Thymus (tissue), 14 donors: ENCODE measurements at places on chromosomes 1 and 21.

GRCh38 chr1:32899586-32900296, 1.4 kb downstream of the TMEM54 start:
- no peak overlapping the region for H3K4me3 ChIP-seq
- no peak overlapping the region for H3K27ac ChIP-seq
- peaks cover 4% of the 10 kb centered on the region for H3K4me1 ChIP-seq
- no peak for DNase-seq
- H3K36me3 ChIP-seq, result no peaks in the 10 kb centered on the region

DNA sequence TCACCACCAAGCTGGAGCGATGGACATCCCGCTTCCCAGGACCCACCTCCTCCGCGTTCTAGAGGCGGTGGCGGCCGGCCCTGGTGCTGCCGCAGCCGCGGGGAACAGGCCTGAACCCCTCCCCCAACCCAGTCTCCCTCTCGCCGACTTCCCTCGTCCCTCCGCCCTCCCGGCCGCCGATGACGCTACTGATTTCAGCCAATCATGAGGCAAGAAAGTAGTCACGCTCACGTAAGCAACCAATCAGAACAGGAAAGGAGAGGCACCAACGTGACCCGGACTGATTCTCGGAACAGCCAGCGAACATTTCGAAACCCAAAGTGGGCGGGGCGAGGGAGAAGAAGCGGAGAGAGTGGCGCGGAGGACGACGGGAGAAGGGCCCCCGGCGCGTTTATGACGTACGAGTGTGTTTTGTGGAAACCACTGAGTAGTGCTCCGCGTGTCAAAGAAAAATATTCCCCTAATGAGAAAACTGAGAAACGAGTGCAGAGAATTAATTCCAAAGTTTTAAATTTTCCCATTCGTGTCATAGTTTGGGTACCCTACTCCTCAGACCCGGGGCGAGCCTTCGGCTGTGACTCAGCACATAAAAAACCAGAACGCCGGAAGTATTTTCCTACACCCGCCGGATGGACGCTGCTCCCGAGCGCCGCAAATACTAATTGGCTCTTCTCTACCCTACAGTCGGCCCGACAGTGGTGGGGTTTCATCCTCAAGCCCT, at the start of gene NRDC:
Gene NRDC (minus strand): TSS at position 112 of the 721 bp plus-strand sequence. CDS start 112 bp downstream, outside the sequence.
- peaks cover 21% of the 10 kb centered on the region for H3K4me1 ChIP-seq
- H3K27ac ChIP-seq, result peak within 1 kb of the TSS; percentile 93
- H3K27me3 ChIP-seq, result peaks cover 3% of the 10 kb centered on the region
- peak; percentile 99 for DNase-seq
- H3K4me3 ChIP-seq, result peak within 1 kb of the TSS; percentile 70

GRCh38 chr1:207454046-207454964, at the start of gene CR2:
TSS of gene CR2 (plus strand) at chr1:207454328. CDS start at chr1:207454419, 91 bp downstream.
- H3K4me1 ChIP-seq, result peaks cover 18% of the 10 kb centered on the region
- H3K36me3 ChIP-seq, result no peaks in the 10 kb centered on the region
- DNase-seq, result peak; percentile 43
- peak within 1 kb of the TSS; percentile 64 for H3K4me3 ChIP-seq
- peak within 1 kb of the TSS; percentile 14 for H3K27ac ChIP-seq
- no peaks in the 10 kb centered on the region for H3K27me3 ChIP-seq

DNA sequence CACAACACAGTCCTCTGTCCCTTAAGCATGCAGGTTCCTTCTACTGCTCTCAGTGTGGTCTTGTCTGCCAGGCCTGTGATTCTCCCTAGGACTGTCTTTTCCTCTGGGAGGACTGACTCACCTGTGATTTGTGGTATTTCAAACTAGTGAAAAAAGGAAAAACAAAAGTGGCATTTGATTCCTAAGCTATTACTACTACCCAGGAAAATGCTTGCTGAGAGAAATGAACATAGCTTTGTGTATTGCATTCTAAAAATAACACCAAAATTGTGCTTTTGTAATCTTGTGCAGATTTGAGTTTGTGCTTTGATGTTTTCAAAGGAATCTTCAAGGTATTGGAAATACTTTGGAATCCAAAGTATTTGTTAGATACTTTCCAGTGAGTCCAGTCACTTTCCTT, 57.0 kb downstream of the GPR161 start:
- H3K4me1 ChIP-seq, result peaks cover 8% of the 10 kb centered on the region
- H3K36me3 ChIP-seq, result peaks cover 15% of the 10 kb centered on the region
- H3K27me3 ChIP-seq, result no peaks in the 10 kb centered on the region
- H3K27ac ChIP-seq, result no peak overlapping the region
- no peak overlapping the region for H3K4me3 ChIP-seq

DNA sequence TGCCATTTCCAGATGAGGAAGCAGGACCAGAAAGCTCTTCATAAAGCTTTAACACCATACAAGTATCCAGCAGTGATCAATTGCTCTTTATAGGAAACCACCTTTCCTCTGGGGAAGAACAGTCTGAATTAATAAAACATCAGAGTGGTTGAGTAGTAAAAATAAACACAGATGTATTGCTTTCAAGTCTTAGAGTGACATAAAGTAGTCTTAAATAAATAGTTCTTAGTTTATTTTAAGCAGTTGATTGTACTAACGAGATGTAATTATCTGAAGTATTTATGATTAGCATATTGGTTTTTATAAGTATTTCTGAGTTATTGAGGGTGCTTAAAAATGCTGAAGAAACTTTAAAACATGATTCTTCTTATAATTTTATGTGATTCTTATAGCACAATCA, 67.0 kb downstream of the PRKAA2 start:
- no peak for DNase-seq
- no peak overlapping the region for H3K27ac ChIP-seq
- H3K4me1 ChIP-seq, result no peaks in the 10 kb centered on the region

GRCh38 chr1:172343240-172344160, 77.0 kb upstream of the C1orf105 start:
- no peak overlapping the region for H3K4me3 ChIP-seq
- H3K4me1 ChIP-seq, result peaks cover 3% of the 10 kb centered on the region
- DNase-seq, result no peak
- no peaks in the 10 kb centered on the region for H3K36me3 ChIP-seq
- H3K27ac ChIP-seq, result no peak overlapping the region

DNA sequence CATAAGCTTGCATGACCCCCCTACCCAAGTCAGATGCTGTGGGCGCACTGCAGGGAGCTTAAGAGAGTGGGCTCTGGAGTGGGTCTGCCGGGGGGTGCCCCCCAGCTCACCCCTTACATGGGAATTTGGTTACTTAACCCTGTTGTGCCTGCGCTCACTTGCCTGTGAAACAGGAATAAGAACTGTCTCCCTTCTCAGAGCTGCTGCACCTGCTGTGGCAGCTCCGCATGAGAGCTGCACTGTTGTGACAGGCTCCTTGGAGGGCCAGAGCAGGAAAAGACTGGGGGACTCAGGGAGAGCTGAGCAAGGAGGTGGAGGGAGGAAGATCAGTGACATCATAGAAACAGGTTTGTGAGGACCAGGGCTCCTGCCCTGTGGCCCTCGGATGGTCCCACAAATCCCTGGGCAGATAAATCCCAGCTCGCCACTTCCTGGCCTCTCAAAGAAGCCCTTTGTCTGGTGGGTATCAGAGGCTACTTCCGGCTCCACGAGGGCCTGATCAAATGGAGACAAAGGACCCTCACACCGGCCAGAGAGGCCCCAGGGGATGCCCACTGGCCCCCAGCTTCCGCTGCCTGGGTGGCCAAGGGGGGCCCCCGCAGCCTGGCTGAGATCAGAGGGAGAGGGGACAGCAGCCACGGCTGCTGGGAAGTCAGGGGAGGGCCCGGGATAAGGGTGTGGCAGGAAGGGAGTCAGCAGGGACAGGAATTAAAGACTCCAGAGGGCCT, 28.9 kb upstream of the LAPTM5 start:
- H3K36me3 ChIP-seq, result no peaks in the 10 kb centered on the region
- DNase-seq, result no peak
- H3K4me1 ChIP-seq, result peaks cover 10% of the 10 kb centered on the region
- H3K27me3 ChIP-seq, result no peaks in the 10 kb centered on the region
- no peak overlapping the region for H3K4me3 ChIP-seq
- no peak overlapping the region for H3K27ac ChIP-seq

GRCh38 chr21:31660591-31660990, 1.1 kb downstream of the SOD1 start:
- peak overlapping the region; percentile 86 for H3K4me3 ChIP-seq
- peaks cover 13% of the 10 kb centered on the region for H3K36me3 ChIP-seq
- no peaks in the 10 kb centered on the region for H3K27me3 ChIP-seq
- DNase-seq, result no peak

- no peak overlapping the region for H3K4me3 ChIP-seq
- peaks cover 23% of the 10 kb centered on the region for H3K27me3 ChIP-seq
- no peak overlapping the region for H3K27ac ChIP-seq
- H3K36me3 ChIP-seq, result no peaks in the 10 kb centered on the region
- DNase-seq, result no peak
Measured at GRCh38 chr21:36976228-36976861, 9.9 kb upstream of the HLCS start.

- H3K36me3 ChIP-seq, result no peaks in the 10 kb centered on the region
- no peak for DNase-seq
- no peaks in the 10 kb centered on the region for H3K27me3 ChIP-seq
- H3K27ac ChIP-seq, result no peak overlapping the region
- H3K4me3 ChIP-seq, result no peak overlapping the region
Measured at GRCh38 chr1:103788377-103788776, 38.7 kb downstream of the AMY1C start.

DNA sequence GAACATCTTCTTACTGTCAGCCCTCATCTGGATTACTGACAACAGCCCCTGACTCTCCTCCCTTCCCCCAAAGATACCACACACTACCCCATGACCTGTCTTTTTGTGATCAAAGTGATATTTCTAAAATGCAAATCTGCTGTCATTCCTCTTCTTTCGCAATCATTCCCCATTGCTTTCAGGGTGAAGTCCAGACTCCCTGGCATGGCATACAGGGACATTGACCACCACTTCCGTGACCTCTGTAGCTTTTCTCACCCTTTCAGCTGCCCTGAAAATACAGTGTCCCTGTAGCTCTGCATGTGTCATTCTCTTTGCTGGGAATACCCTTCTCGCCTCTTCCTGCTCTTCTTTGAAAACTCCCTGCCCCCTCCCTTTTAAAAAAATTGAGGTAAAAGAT, 4.1 kb downstream of the SERINC2 start:
- peaks cover 2% of the 10 kb centered on the region for H3K4me1 ChIP-seq
- no peaks in the 10 kb centered on the region for H3K36me3 ChIP-seq
- DNase-seq, result no peak
- peaks cover 34% of the 10 kb centered on the region for H3K27me3 ChIP-seq
- H3K27ac ChIP-seq, result no peak overlapping the region

GRCh38 chr1:201103666-201104065, 8.6 kb downstream of the CACNA1S start:
- no peak for DNase-seq
- H3K36me3 ChIP-seq, result no peaks in the 10 kb centered on the region
- H3K27ac ChIP-seq, result no peak overlapping the region
- H3K4me3 ChIP-seq, result no peak overlapping the region

DNA sequence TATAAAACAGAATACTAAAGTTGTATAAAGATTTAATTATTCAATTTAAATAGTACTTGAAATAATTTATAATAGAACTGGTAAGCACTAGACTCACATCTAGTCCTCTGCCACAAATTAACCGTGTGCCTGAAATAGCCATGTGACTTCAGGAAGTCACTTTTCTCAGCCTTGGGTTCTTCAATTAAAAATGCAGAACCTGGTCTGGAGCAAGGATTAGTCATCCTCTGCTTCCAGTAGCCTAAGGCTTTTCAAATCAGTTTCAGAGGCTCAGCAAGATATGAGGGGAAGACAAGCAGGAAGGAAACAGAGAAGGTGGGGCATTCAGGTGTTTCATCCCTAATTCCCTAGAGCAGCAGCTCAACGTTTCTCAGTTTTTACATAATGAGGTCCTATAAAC, 23.0 kb downstream of the DPH5 start:
- H3K4me1 ChIP-seq, result no peaks in the 10 kb centered on the region
- no peak for DNase-seq
- H3K36me3 ChIP-seq, result peaks cover 3% of the 10 kb centered on the region
- no peak overlapping the region for H3K27ac ChIP-seq
- H3K27me3 ChIP-seq, result no peaks in the 10 kb centered on the region

DNA sequence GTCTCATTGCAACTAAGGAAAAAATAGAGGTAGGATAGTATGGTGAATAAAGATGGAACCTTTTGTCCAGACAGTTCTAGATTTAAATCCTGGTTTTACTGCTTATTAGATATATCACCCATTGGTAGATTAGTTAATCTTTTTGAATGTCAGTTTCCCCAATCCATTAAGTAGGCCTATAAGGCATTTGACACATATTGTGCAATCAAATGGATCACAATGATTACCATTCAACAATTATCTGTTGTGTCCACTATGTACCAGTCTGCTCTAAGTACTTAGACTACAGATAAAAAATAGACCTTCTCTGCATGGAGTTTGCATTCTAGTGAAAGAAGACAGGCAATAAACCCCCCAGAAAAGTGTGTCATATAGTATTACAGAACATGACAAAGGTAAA, 6.0 kb upstream of the PALMD start:
- no peak overlapping the region for H3K4me3 ChIP-seq
- no peaks in the 10 kb centered on the region for H3K4me1 ChIP-seq
- DNase-seq, result no peak
- no peaks in the 10 kb centered on the region for H3K27me3 ChIP-seq

- no peaks in the 10 kb centered on the region for H3K4me1 ChIP-seq
- no peak overlapping the region for H3K27ac ChIP-seq
- no peaks in the 10 kb centered on the region for H3K36me3 ChIP-seq
- no peaks in the 10 kb centered on the region for H3K27me3 ChIP-seq
- H3K4me3 ChIP-seq, result no peak overlapping the region
Measured at GRCh38 chr1:77036560-77036959, 169.3 kb downstream of the ST6GALNAC5 start.

DNA sequence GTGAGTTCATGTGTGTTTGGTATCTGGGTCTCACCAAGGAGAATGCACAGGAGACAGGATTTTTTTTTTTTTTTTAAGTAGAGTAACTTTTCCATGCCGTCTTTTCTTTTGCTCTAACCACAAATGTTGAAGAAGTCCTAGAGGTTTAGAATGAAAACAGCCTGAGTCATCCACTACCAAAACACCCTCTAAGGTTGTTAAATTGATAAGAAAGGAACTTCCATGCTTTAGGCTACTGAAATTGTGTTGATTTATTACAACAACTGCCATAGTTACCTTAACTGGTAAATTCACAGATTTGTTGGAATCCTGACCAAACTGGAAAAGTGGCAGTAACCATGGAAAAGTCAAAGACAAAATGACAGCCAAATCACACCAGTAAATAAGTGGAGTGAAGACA, 375.6 kb downstream of the AMY1C start:
- no peak overlapping the region for H3K27ac ChIP-seq
- DNase-seq, result no peak

GRCh38 chr1:231929311-231929710, 302.7 kb downstream of the DISC1 start:
- DNase-seq, result no peak
- no peak overlapping the region for H3K4me3 ChIP-seq
- H3K36me3 ChIP-seq, result no peaks in the 10 kb centered on the region
- H3K27ac ChIP-seq, result no peak overlapping the region
- peaks cover 6% of the 10 kb centered on the region for H3K4me1 ChIP-seq

DNA sequence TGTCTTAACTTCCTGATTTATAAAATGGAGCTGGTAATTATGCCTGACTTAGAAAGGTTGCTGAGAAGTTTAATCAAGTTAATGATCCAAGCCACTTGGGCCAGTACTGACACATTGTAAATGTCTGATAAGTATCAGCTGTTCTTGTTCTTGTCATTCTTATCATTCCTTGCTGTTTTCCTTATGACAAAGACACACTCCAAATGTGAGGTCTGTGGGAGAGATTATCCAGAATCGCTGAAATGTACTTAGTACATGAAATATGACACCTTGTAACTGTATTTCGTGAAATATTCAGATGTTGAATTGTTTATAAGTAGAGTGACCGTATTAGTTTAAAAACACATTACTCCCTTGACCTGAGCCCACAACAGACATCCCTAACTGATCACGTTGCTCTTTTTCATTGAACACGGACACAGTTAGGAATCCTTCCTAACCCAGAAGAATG, 6.1 kb downstream of the AADACL4 start:
- H3K27me3 ChIP-seq, result no peaks in the 10 kb centered on the region
- no peak overlapping the region for H3K4me3 ChIP-seq
- no peak overlapping the region for H3K27ac ChIP-seq
- H3K4me1 ChIP-seq, result no peaks in the 10 kb centered on the region
